NCI-H446 (cell line): ENCODE measurements at places on chromosomes 3 and 15.

DNA sequence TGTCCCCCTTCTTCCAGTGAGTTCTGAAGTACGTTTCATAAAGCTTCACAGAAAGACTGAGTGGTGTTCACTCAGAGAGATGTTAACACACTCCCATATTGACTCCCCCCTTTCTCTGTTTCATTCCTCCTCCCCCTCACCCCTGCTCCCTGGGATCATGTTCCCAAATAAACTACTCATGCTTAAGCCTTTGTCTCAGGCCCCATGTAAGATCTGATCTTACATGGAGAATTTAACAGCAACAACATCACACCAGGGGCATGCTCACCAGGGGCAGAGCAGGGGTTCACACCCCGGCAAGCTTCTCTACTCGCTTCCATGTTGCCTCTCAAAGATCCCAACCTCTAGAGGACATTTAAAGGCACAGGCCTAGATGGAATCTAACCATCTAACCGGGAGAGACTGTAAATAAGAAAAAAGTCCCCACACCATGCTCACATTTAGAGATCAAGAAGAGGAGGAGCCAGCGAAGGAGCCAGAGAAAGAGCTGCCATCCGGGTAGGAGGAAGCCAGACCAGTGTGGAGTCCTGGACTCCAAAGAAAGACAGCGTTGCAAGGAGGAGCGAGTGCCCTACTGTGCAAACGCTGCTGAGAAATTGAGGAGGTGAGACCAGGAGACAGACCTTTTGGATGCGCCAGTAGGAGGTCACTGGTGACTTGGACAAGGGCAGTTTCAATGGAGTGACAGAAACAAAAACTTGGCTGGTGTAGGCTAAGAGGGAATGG lies 21.4 kb upstream of the SRP14 start:
- DNase-seq, result no peak

DNA sequence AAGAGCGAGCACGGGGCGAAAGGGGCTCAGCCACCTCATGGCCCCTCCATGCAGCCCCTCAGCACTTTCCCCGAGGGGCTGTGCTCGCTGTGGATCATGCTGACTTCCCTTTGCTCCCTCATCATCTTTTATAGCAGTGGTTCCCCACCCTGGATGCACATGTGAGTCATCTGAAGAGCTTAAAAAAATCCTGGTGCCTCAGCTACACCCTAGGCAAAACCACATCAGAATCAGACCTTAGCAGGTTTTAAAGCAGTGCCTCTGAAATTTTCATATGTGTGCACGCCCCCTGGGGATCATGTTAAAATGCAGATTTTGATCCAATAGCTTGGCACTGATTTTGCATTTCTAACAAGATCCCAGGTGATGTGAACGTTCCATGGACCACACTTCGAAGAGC lies 50.9 kb downstream of the FEM1B start:
- DNase-seq, result no peak

DNA sequence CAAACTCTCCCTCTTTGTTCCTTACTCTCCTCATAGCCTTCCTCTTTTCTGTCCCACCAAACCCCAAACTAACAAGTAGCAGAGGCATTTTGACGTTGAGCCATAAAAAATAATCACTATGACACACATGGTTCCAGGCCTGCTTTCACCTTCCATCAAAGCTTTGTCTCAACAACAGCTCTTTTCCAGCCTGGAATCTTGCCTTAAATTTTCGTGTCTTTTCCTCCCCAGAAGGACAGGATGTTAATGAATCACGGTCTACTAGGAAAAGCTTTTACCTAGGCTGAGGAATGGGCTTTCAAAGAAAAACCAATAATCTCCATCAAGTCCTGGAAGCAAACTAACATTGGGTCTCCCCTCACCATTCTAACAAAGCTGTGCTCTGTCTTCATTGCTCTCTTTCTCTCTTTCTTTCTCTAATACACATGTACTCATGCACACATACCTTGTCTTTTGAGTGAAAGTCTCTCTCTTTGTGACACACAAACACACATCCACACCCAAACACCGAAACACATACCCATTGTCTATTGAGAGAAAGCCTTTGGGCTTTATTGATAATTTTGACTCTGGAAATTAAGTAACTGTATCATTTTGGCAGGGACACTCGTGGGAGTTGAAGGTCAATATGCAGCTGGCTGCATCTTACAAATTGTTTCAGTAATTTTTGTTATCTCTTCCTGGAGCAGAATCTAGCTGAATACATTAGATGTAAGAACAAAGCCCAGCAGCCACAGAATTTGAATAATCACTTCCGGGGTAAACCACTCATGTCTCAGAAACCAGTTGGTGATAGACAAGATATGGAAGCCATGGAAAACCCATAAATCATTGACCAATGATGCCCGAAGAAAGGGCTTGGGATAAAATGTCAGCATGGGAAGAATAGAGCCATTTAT lies 107.4 kb upstream of the SLC4A7 start:
- no peak for DNase-seq

DNA sequence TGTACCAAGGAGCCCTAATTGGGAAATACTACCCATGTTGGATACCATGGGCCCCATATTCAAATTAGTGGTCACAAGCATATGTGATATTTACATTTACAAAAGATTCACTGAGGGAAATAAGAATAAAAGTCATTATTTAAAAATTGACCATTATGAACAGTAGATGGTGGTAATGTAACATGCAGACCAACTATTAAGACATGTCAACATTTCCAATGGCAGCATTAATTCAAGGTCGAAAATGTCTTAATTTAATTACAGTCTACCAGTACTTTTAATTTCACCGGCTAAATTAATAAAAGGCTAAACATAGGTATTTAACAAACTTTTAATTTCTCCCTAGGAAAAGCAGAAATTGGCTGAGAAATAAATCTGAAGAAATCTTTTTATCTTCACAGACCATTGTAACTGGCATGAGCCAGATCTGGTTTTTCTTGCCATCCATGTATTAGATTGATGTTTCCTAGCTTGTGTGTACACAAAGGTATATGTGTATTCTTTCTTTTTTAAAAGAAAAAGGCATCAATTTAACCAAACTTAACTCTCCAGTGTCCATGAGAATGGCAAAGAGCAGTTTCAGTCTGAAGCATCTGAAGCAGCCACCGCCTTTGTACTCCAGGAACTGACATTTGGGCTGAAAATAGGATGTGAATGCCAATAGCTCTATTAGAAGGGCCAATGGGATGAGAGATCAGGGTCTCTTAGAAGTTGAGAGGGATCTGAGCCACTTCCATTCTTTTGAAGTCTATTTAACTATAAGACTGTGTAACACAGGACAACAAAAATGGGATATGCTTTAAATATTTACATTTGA lies 26.6 kb downstream of the NEK11 start:
- DNase-seq, result no peak

DNA sequence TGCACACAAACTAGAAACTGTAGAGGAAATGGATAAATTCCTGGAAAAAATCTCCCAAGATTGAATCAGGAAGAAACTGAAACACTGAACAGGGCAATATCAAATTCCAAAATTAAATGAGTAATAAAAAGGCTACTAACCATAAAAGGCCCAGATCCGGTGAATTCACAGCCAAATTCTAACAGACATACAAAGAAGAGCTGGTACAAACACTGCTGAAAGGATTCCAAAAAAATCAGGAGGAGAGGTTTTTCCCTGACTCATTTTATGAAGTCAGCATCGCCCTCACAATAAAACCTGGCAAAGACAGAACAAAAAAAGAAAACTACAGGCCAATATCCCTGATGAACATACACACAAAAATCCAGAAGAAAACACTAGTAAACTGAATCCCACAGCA lies 462.4 kb upstream of the THBS1 start:
- peak; percentile 53 for DNase-seq

- DNase-seq, result no peak
Measured at GRCh38 chr15:58597943-58598828, 151.3 kb downstream of the ADAM10 start.

DNA sequence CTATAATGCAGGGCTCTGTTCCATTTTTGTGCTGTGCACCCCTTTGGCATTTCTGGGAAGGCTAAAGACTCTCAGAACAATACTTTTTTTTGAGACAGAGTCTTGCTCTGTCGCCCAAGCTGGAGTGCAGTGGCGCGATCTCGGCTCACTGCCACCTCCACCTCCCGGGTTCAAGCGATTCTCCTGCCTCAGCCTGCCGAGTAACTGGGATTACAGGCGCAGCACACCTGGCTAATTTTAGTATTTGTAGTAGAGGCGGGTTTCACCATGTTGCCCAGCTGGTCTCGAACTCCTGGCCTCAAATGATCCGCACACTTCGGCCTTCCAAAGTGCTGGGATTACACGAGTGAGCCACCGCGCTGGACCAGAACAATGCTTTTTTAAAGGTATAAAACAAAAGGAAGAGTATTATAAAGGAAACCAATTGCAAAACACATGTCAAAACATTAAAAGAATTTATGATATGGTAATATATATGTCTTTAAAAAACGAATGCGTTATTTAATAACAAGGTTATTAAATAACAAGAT lies 999 bp downstream of the SQOR start:
- no peak for DNase-seq

DNA sequence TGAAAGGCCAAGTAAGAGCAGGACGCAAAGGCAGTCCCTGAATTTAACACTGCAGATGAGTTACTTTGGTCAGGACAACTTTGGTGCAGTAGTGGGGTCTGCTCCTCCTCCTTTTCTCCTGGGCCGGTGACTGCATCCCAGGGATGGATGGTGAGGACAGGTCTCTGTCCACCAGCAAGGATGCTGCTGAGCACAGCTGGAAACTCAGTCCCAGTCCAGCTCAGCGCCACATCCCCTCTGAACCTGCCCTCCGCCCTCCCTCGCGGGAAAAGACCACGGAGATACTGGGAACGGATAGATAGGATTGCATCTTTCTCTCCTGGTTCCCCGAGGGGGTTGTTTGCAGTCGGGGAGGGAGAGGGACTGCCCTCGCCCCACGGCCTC lies 13.8 kb downstream of the GRAMD2A start:
- DNase-seq, result no peak

DNA sequence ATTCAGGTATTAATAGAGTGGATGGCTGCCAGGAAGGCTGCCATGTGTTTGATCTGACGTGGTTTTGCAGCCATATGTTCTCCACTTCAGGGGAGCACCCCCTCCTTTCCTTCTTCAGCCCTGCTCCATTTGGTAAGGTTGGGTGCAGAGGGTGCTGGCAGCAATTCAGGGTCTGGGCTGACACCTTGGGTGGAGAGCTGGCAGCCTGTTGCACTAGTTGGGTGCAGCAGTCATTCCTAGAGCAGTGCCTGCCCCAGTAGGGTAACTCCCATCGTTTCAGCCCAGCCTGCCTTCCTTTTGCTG lies 1.5 kb downstream of the TYRO3 start:
- no peak for DNase-seq

GRCh38 chr15:101479851-101480612 lies 9.5 kb downstream of the PCSK6 start:
- DNase-seq, result no peak

GRCh38 chr3:46442576-46443530 lies 21.9 kb downstream of the LTF start:
- DNase-seq, result peak; percentile 44

DNA sequence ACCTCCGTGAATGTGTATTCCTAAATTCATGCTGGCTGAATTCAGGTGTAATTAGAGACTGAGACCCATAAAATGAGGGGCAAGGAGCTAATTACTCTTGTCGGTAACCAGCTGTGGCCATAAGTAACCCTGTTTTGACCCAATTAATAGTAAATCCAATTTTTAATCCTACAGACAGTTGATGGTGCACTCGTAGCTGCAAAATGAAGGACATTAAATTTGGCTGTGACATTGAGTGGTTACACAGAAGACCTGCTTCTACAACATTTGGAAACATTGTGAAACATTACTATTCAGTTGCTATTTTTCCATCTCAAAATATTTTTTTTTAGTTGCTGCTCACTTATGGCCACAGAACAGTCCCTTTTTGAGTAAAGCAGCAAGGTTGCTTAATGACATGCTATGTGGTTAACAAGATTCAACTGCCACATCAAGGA lies 33.0 kb downstream of the MBNL1 start:
- no peak for DNase-seq

DNA sequence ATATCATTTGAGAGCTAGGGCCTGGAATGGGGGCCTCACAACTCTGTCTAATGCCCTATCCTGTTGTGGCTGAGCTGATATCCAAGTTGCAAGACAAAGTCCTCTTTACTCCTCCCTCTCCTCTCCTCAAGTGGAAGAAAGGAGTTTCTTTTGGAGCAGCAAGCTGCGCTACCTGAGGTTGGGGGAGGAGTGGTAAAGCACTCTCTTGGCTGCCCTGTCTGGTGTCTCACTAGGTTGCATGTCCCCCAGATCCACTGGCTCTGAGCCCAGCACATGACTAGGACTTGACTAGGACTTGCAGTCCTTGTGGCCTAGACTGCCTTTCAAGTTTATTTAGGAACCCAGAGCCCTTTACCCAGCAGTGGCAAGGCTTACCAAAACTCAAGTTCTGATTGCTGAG lies 141.1 kb upstream of the SETMAR start:
- DNase-seq, result no peak

GRCh38 chr15:101262551-101262950 lies 10.7 kb upstream of the CHSY1 start:
- no peak for DNase-seq

DNA sequence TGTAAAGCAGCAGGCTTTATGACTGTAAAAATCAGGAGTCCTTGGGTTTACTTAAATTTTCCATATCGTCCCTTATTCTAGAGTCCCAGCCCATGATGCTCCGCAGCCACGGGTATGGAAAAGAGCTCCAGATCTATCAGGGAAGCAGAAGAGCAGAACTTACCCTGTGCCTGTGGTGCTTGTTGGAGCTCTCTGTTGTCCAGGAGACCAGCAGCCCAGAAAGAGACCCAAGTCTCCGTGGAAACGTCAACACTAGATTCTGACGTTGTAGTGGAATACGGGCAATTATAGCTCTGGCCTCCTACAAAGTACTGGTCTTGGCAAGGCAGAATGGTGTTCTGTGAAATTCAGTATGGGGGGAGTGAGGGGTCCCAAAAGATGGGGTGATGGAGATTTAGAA lies 2.0 kb downstream of the GMNC start:
- no peak for DNase-seq

GRCh38 chr15:47422881-47423665 lies 294.2 kb upstream of the SEMA6D start:
- DNase-seq, result no peak
